ENCODE measurements at places on chromosomes 4 and X.

GRCh38 chr4:69881173-69881773 lies 21.3 kb upstream of the SULT1E1 start:
- DNase-seq: no peak

GRCh38 chrX:29148511-29148910 lies 561.3 kb downstream of the IL1RAPL1 start:
- DNase-seq: no peak

DNA sequence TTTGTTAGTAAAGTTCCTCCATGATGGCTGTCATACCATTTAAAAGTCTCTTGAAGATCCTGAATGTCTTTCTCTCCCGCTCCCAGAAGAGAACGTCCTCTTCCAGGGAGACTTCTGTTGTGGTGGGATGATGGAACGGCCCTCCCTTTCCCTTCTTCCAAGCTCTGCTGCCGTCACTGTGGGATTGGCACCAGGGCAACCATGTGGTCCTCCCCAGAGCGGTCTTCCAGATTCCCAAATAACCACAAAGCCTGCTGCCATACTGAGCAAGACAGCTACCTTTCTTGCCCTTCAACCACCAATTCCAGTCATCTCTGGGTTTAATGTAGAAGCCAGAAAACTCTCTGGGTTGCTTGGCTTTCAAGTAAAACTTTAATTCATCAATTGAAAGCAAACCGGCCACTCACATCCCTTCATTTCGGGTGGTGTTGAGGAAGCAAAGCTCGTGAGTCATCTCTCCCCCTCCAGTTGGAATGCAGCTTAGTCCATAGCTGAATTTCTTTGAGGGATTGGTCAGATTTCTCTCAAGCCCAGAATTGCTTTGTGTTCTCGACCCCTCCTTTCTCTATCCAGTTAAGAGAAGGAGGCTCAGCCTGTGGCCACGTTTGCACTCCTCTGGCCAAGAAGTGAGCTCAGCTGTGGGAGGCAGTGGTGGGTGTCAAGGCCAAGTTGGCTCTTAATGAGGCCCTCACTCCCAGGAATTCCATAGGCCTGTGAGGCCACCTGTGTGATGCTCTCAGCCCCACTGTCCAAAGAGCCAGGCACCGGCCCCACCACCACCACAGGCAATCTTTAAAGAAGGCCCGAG lies 36.9 kb downstream of the FHDC1 start:
- DNase-seq: no peak

DNA sequence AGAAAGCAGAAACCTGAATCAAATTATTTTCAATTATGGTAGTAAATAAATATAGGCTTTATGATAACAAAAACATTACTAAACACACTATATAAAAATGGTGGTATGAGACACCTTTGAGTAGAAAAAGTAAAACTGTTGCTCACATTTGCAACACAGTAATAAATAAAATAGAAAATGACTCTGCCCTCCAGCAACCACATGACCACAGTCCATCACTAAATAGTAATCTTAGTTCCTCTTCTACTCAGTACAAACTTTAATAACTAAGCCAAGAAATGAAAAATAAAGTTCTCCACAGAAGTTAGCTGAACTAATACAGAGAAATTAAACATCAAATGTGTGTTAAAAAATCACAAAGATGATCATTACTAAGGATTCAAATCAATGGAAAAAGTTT lies 108.5 kb downstream of the ADGRA3 start:
- DNase-seq: no peak

DNA sequence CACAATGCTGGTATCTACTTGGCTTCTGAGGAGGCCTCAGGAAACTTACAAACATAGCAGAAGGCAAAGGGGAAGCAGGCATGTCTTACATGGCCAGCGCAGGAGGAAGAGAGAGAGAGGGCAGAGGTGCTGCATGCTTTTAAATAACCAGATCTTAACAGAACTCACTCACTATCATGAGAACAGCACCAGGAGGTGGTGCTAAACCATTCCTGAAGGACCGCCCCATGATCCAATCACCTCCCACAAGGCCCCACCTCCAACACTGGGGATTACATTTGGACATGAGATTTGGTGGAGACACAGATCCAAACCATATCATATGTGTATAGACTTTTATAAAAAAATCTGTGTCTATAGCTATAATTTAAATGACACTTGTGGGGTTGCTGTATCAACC lies 48.6 kb upstream of the ERVMER34-1 start:
- no peak for DNase-seq

DNA sequence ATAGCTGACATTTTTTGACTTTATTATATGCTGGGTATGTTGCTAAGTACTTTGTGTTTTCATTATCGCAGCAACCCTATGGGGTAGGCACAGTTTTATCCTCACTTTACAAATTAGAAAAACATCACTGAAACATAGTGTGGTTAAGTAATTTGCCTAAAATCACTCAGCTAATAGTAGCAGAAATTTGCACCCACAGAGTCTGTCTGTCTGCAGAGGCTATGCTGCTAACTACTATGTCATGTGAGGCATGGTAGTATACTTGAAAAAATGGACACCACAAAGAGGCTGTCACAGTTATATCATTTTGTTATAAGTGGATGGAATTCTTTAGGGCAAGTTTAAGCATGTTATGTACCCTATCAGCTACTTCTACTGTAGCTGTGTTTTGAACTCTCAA lies 69.0 kb downstream of the STAG2 start:
- no peak for DNase-seq

DNA sequence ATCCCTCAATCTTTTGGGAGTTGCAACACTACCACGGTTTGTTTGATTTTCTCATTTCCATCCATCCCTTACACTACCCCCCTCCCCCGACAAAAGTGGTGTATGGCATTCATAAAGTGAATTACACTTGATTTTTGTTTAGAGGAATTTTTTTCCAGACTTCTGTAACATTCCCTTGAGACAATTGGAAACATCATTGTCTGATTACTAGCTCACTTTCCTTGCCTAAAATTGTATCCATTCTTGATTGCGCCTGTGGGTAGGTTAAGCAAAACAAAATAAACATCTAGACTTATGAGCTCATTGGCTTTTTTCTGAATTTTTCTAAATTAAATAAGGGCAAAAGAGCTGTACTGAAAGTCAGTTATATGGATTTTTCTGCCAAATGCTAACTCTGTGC lies 3.5 kb downstream of the GPC3 start:
- no peak for DNase-seq

GRCh38 chr4:111671756-111672155 lies 473.5 kb upstream of the FAM241A start:
- no peak for DNase-seq

Data from hematopoietic multipotent progenitor cell treated with erythropoietin and hydrocortisone succinate and interleukin-3 and kit ligand, for 17 days (in vitro differentiated cells).